ENCODE measurements at places on chromosomes 1 and 21. TPM values are rescaled to one million over a fixed set of nuclear protein-coding genes. Genes with fewer than 3 reads are reported as not detected.

Gene CDCA8
- total RNA-seq: 4.0 TPM

Gene BCAN
- total RNA-seq: 0.17 TPM

Gene TPRG1L
- 41.7 TPM for total RNA-seq

Gene FMN2
- total RNA-seq: 0.33 TPM

Gene RAB4A
- 28.1 TPM for total RNA-seq

Gene CHRM3
- 0.21 TPM for total RNA-seq

Gene PROX1
- total RNA-seq: 0.88 TPM

Gene OR2AK2
- total RNA-seq: not detected

Gene CD1B
- total RNA-seq: not detected

Gene RUNX3
- 0.38 TPM for total RNA-seq

Gene HES4
- 184 TPM for total RNA-seq

Gene CASQ2
- not detected for total RNA-seq

Gene CRYZ
- 38.0 TPM for total RNA-seq

All from kidney epithelial cell (primary cell).